GM23338 (cell line): ENCODE measurements at places on chromosomes 2 and 18.

DNA sequence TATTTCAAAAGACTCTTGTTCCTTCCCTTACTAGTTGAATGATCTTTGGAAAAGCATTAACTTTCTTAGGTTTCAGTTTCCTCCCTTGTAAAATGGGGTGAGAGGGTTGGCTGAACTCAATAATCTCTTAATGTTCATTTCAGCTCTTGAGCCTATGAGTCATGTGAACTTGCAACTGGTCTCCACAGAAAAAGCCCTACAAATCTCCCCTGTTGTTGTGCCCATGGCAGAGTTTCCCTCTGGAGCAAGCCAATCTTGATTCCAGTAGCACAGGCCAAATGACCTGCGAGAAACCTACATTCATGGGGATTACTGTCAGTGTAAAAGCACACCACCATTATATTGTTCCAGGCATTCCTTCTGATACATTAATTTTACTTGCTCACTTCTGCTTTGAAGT lies 388.9 kb downstream of the ALK start:
- DNase-seq = no peak

DNA sequence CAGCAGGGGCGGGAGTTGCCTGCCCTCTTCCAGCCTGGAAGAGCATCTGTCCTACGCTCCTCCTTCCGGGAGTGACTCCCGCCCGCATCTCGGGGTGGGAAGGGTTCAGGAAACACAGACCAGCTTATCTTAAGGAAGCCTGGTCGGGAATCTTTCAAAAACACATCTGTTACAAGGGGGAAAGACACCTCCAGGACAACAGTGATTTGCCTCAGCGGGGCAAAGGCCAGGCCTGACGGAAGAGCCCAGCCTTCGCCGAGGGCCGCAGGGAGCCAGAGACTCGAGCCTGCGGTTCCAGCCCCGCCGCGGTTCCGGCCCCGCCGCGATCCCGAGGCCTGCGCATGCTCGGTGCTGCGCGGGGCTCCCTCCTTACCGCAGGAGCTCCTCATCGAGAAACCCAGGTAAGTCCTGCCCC lies 38.1 kb upstream of the TGIF1 start:
- DNase-seq = peak; percentile 51

GRCh38 chr2:187372213-187372612 lies 75.8 kb downstream of the CALCRL start:
- DNase-seq = no peak

DNA sequence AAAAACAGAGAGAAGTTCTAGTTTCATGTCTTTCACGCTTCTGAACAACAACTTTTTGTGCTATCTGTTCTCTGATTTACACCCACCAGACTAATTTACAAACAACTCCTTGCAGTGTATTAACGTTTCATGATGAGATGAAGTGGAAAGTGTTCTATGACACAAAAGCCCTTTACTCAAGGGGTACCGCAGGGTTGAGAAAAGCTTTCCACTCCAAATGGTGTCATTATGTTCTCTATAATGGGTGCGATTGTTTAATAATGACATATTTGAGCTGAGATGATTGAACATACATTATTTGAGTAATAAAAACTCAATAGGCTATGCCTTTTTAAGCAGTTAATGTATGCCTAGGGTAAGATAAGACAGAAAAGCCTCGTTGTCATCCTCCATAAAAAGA lies 76.3 kb downstream of the ACTR3 start:
- DNase-seq = no peak

GRCh38 chr2:70328921-70329561 lies 27.2 kb upstream of the FAM136A start:
- DNase-seq = peak; percentile 54

DNA sequence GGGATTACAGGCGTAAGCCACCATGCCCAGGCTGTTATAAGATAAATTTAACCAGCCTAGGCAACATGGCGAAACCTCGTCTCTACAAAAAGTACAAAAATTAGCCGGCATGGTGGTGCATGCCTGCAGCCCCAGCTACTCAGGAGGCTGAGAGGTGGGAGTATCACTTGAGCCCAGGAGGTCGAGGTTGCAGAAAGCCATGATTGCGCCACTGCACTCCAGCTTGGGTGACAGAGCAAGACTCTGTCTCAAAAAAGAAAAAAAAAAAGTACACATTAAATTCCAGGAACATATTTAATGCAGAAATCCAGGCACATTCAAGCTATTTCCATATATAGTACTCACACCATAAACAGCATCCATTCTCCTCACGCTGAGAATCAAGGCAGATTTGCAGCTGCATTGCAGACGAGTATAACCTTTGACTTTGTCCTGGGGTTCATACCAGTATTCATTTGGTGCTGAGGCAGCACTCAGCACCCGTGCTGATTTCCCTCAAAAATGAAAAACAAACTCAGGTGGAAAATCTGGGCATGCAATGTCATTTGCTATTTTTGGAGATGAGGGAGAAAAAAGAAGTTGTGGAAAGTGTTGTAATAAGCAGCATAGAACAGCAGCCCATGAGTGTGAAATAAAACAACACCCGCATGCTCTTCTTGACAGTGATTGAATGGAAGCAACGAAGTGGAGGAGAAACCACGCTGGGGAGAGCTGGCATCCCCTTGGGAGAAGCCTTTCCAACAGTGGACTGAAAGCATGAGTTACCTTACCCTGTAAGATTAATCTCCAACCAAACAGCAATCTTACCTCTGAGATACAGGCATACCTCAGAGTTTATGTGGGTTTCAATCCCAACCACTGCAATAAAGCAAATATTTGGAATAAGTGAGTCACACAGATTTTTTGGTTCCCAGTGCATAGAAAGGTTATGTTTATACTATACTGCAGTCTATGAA lies 46.8 kb upstream of the ANXA4 start:
- DNase-seq = no peak

DNA sequence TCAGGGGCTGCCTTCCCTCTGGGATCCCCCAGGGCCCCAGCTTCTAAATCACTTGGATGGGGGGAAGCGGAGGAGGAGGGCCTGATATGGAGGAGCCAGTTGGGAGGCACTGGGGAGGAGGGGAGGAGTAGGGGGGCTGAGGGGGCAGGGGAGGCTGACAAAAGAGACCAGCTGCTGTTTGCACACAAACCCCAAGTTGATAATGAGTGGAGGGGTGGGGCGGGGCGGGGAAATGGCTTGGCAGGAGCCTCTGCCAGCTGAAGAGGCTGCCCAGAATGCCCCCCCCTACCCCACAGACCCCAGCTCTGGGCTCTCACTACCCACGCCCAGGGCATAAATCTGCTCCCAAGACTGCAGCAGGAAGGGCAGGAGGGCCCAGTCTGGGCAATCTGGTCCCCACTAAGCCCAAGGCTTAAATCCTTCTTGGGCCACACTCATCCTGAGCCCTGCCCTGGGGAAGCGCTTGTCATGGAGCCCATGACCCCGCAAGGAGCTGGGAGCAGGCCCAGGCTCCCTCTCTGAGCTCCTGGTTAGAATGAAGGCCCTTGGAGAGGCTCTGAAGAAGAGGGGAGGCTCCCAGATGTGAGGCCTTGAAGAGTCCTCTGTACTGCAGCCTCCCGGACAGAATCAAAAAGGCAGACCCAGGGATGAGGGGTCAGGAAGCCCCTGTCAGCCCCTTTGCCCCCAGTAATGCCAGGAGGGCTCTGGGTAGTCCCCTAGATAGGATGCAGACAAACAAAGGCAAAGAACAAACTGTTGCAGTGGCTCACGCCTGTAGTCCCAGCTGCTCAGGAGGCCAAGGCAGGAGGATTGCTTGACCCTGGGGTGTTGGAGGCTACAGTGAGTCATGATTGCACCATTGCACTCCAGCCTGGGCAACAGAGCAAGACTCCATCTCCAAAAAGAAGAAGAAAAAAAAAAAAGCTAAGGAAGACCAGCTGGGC lies 24.8 kb upstream of the PTMA start:
- no peak for DNase-seq

GRCh38 chr18:813172-814071 lies 1.4 kb upstream of the YES1 start:
- DNase-seq = no peak

- DNase-seq = no peak
These were observed 66.9 kb upstream of the TRIB2 start for GRCh38 chr2:12649602-12650400.

DNA sequence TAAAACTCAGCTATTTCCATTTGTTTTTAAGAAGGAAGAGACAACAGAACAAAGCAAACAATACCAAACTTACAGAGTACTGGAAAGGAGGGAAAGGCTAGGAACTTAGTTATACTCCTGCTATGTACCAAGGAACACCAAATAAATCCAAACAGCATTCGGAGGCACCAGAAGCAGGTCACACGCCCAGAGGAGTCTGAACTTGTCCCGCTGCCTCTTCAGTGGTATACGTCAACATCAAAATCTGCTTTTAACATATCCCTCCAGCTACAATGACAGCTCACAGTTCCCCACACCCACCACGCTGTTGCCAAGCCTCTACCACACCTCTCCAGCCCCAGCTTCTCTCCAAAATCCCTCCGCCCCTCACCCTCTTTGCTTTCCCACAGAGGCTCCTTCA lies 17.3 kb downstream of the C2orf76 start:
- no peak for DNase-seq

- DNase-seq = no peak
These were observed 22.5 kb upstream of the DNAJC27 start for GRCh38 chr2:24994146-24994724.

GRCh38 chr2:67006373-67006960 lies 390.7 kb upstream of the ETAA1 start:
- no peak for DNase-seq

DNA sequence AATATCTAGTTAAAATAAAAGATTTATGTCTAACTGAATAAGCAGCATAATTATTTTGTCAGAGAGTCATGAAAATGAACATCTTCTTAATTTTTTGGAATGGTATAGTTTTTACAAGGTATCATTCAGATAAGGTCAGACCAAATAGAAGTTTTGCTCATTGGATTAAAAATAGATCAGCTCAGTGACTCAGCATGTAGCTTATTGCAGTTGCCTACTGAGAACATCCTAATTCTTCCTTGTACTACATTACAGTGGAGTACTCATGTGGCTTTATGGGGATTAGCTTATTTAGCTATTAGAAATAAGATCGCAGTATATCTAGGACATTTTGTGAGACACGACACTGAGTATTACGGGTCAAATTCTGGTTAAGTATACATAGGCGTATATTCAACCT lies 38.2 kb upstream of the PPM1B start:
- DNase-seq = no peak

- DNase-seq = no peak
These were observed 271.8 kb downstream of the SUCLG1 start for GRCh38 chr2:84187258-84187657.

DNA sequence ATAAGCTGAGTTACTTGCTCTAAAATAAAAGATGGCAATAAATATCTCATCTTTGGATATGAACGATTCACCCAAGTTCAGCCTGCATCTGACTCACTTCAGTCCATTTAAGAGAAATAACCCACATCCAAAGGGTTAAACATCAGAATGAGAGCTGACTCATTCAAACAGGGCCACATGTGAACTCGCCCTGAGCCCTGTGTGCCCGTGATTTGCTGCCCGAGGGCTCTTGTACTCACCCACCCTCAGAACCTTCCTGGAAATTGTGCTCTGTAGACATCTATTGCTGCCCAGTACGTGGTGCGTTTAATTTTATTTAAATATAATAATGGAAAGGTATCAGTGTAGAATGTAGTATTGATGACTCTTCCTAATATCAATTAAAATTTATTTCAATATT lies 66.9 kb upstream of the RBM44 start:
- no peak for DNase-seq

DNA sequence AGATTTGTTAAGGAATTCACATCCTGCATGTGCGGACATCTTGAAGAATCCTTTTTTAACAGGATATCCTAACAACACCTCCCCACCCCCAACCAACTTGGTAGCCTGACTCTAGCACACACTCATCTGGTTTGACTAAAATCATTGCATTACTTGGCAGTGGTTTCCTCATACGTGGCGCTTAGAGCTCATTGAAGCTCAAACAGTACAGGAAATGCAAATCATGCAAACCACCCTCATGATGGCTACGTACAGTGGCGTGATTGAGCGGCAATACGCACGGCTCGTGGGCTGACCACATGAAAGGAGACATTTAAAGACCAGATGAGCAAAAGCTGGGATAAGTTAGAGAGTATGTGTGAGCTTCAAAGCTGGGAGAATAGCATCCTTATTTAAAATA lies 336.2 kb downstream of the ZEB2 start:
- no peak for DNase-seq

- no peak for DNase-seq
These were observed 101.2 kb upstream of the SEC11C start for GRCh38 chr18:59038295-59039039.

DNA sequence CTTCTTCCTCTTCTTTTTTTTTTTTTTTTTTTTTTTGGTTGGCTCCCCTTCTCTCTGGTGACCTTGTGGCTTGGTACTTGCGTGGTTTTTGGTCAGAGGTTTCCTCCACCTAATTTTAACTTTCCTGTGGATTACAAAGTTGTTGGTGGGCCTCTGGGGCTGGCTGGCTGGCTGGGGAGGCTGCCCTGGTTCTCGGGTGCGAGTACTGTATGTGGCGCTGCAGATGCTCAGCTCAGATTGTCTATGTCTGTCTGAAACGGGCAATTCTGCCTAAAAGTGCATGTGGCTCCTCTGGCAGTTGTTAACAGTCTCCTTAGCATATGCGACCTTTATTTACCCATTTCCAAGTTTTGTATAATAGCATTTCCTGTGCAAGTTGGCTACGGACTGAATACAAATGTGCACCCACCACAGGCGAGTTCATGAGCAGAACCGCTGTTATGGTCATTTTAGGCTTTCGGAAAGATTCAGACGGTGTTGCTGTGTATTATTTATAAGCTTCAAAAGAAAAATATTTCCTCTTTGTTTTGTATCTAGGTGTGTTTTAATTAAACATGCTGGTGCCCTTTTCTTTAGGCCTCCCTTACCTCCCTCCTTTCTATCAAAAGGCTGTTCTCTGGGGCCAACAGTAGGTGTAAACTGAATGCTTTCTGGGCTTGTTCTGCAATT lies 4.4 kb downstream of the TBR1 start:
- DNase-seq = no peak

- peak; percentile 44 for DNase-seq
These were observed 14.1 kb downstream of the MFSD2B start for GRCh38 chr2:24024018-24024417.

- DNase-seq = peak; percentile 2
These were observed 913.8 kb downstream of the DCC start for GRCh38 chr18:53253789-53254188.

GRCh38 chr2:8525582-8526402 lies 156.1 kb upstream of the ID2 start:
- DNase-seq = peak; percentile 40

GRCh38 chr2:157741819-157742484 lies 113.3 kb upstream of the ACVR1C start:
- DNase-seq = no peak

GRCh38 chr2:65691816-65692215 lies 259.4 kb upstream of the SPRED2 start:
- no peak for DNase-seq

DNA sequence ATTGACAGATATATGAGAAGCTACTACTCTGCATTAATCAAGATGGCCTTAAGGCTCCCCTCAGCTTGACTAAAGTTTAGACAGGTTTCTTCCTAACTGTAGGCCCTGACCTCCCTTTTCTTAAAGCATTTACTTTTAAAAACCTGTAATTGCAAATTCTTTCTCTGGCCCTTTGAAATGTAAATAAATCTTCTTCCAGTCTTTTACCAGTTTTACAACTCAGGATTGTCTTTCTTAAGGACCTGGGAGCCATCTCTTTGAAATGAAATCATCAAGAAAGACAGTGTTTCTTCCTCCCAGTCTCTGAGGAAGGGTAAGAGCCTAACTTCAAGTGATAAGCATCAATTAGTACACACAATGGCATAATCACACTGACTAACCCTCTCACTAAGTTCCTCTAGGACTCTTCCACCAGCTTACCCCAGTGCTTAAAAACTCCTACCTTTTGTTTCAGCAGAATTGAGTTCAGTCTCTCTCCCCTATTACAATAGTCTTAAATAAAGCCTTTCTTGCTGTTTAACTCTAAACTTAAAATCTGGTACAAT lies 58.7 kb upstream of the CDH20 start:
- DNase-seq = peak; percentile 43
